Testis (tissue), 5 donors: ENCODE measurements at places on chromosomes 2 and 18. TPM values are rescaled to one million over a fixed set of nuclear protein-coding genes. Genes with fewer than 3 reads are reported as not detected.

RASGRP3 gene
- 26.3 TPM for total RNA-seq

ACOXL gene
- 5.3 TPM for total RNA-seq

RSAD2 gene
- total RNA-seq, result 4.4 TPM

ZSCAN30 gene
- total RNA-seq, result 31.5 TPM

G6PC2 gene
- 2.5 TPM for total RNA-seq

- H3K36me3 ChIP-seq, result no peaks in the 10 kb centered on the region
- no peak overlapping the region for H3K27ac ChIP-seq
- no peak for DNase-seq
- no peak overlapping the region for H3K4me3 ChIP-seq
- no peaks in the 10 kb centered on the region for H3K4me1 ChIP-seq
These were observed 128.0 kb downstream of the ARL4C start for GRCh38 chr2:234368861-234369261.

GRCh38 chr2:72710418-72711152 is 115.2 kb downstream of the EXOC6B start:
- no peaks in the 10 kb centered on the region for H3K4me1 ChIP-seq
- H3K27me3 ChIP-seq, result no peaks in the 10 kb centered on the region
- no peak for DNase-seq
- no peaks in the 10 kb centered on the region for H3K36me3 ChIP-seq
- no peak overlapping the region for H3K27ac ChIP-seq

DNA sequence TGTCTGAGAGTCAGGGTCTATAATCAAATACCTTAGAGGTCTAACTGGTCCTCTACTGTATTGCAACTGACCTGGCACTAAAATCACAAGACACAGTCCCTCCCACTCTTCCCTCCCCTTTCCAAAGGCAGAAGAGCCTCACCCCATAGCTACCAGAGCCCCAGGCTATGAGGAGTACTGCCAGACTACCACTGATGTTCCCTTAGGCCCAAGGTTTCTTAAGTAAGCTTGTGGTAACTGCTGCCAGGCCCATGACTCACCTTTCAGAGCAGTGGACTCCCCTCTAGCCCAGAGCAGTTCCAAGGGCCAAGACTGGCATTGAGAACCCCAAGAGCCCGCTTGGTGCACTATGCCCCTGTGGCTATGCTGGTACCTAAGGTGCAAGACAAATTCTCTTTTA is 1193.4 kb downstream of the DSC3 start:
- no peak overlapping the region for H3K27ac ChIP-seq
- no peaks in the 10 kb centered on the region for H3K27me3 ChIP-seq
- H3K4me3 ChIP-seq, result no peak overlapping the region
- no peak for DNase-seq

EMILIN1 gene
- 50.7 TPM for total RNA-seq
